Activated CD8-positive, alpha-beta T cell treated with anti-CD3 and anti-CD28 coated beads for 36 hours (primary cell): ENCODE measurements at places on chromosomes 3 and 15.

DNA sequence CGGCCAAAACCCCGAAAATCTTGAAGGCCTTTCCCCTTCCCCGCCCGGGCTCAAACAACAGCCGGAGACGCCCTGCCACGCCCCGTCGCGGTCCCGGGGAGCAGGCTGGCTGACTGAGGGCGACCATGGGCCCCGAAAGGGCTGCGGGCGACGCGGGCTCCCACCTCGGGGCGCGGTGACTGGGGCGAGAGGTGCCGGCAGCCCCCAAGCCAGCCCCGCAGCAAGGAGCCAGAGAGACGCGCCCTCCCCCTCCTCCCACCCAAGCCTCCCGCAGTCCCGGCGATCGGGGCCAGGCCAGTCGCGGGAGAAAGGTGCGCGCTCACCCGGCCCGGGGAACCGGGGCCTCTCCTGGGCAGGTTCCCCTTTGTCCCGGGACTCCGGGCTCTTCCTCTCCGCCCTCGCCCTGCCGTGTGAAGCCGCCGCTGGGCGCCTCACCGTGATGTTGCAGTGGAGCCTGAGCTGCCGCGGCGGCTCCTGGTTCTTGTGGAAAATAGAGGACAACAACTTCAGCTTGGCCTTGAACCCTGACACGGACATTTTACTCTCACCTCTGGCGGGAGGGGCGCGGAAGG lies 30.6 kb upstream of the ZSCAN2 start:
- no peaks in the 10 kb centered on the region for H3K36me3 ChIP-seq
- DNase-seq: peak; percentile 66
- H3K27ac ChIP-seq: peak overlapping the region; percentile 82
- H3K4me1 ChIP-seq: peaks cover 18% of the 10 kb centered on the region
- no peaks in the 10 kb centered on the region for H3K27me3 ChIP-seq

DNA sequence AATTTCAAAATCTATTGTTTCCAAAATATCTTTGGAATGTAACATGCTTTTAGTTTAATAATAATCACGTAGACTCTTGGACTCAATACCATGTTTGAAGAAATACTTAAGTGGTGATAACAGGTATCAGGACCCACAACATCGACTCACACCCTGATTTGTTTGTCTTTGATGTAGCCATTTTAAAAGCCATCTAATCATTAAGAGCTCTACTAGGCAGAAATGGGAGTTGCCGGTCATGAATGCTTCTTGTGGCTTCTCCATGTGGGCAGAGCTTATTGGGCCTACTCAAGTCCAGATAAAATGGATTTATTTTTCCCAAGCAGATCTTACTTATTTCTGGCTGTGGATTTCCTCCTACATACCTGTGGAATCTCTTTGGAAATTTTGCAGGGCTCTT lies 261.6 kb upstream of the NR2F2 start:
- H3K4me1 ChIP-seq: no peaks in the 10 kb centered on the region
- no peaks in the 10 kb centered on the region for H3K36me3 ChIP-seq
- no peak overlapping the region for H3K4me3 ChIP-seq
- H3K27me3 ChIP-seq: no peaks in the 10 kb centered on the region
- no peak for DNase-seq

DNA sequence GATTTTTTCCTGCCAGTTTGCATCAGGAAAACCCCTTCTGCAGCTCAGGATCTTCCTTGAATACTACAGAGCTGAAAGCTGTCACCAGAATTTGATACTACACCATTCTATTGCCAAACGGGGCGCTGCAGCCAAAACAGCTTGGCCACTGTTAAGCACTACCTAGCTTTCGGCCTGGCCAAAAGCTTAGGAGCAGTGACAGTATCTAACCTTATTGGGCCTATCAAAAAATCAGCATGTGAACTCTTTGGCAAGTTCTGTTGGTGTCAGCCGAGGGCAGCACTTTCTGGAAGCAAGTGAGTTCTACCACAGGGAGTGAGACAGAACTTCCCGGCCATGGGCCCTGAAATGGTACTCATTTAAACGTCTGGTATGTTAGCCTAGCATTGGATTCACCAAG lies 16.1 kb upstream of the GYG1 start:
- DNase-seq: no peak
- H3K27me3 ChIP-seq: peaks cover 5% of the 10 kb centered on the region
- H3K4me1 ChIP-seq: peaks cover 2% of the 10 kb centered on the region
- no peaks in the 10 kb centered on the region for H3K36me3 ChIP-seq

DNA sequence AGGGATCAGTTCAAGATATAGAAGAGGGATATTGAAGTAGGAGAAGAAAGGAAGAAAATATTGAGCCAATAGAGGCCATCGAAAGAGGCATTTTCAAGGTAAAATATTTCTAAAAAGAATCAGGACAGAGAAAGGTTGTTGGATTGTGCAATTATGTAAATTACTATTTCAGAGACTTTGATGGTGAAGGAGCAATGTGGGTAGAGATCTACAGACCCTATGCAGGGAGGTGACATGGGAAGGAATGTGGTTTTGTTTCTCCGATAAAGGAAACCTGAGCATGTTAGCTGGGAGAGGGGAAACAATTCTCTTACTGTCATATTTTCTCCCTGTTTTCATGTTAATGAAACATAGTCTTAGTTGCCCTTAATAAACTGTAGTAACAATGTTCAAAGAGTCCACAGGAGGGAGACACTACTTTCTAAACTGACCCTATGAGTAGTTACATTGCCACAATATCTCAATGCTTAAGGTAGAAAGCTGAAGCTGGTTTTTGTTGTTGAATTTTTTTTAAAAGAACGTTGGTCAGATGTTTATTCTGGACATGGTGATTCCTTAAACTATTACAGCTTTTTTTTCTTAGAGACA lies 133.3 kb downstream of the GRM7 start:
- H3K4me3 ChIP-seq: no peak overlapping the region
- H3K27ac ChIP-seq: no peak overlapping the region
- no peaks in the 10 kb centered on the region for H3K4me1 ChIP-seq
- DNase-seq: no peak

GRCh38 chr15:64845183-64845611 lies 3.5 kb downstream of the PLEKHO2 start:
- H3K27me3 ChIP-seq: no peaks in the 10 kb centered on the region
- H3K4me3 ChIP-seq: peak overlapping the region; percentile 86
- H3K4me1 ChIP-seq: peaks cover 51% of the 10 kb centered on the region

- H3K27me3 ChIP-seq: peaks cover 12% of the 10 kb centered on the region
- H3K27ac ChIP-seq: no peak overlapping the region
- DNase-seq: no peak
- no peaks in the 10 kb centered on the region for H3K36me3 ChIP-seq
- H3K4me1 ChIP-seq: no peaks in the 10 kb centered on the region
Measured at GRCh38 chr15:33005582-33005981, 188.9 kb downstream of the FMN1 start.

DNA sequence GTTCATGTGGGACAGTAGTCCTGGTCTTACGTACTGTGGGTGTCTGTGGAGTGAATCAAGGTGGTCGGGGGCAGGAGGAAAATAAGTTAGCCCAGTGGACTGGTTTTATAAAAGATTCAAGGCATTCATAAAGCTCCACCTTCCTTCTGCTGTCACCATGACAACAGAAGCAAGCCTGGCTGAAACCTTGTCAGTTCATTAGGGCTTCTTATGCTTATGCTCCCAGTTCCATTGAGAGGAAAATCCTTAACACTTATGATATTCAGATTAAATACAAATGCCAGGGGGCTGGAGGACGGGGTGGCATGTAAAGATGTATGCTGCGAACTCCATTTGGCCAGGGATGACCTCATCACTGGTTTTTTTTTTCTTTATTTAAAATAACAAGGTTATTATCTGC lies 283.1 kb upstream of the ATP10A start:
- H3K27ac ChIP-seq: no peak overlapping the region
- no peaks in the 10 kb centered on the region for H3K36me3 ChIP-seq
- H3K4me1 ChIP-seq: no peaks in the 10 kb centered on the region
- no peak overlapping the region for H3K4me3 ChIP-seq
- no peak for DNase-seq

GRCh38 chr3:71238355-71238757 lies 345.2 kb downstream of the FOXP1 start:
- no peak overlapping the region for H3K27ac ChIP-seq
- H3K36me3 ChIP-seq: peaks cover 44% of the 10 kb centered on the region
- H3K4me1 ChIP-seq: peaks cover 68% of the 10 kb centered on the region

- H3K27me3 ChIP-seq: no peaks in the 10 kb centered on the region
- no peaks in the 10 kb centered on the region for H3K4me1 ChIP-seq
- no peak overlapping the region for H3K4me3 ChIP-seq
- H3K36me3 ChIP-seq: no peaks in the 10 kb centered on the region
- H3K27ac ChIP-seq: no peak overlapping the region
Measured at GRCh38 chr15:38053205-38053604, 118.8 kb downstream of the TMCO5A start.

- H3K27me3 ChIP-seq: peaks cover 1% of the 10 kb centered on the region
- no peak overlapping the region for H3K4me3 ChIP-seq
- H3K36me3 ChIP-seq: no peaks in the 10 kb centered on the region
- H3K4me1 ChIP-seq: no peaks in the 10 kb centered on the region
- no peak overlapping the region for H3K27ac ChIP-seq
Measured at GRCh38 chr3:126367316-126367805, 10.2 kb upstream of the KLF15 start.

- peaks cover 16% of the 10 kb centered on the region for H3K27me3 ChIP-seq
- H3K4me1 ChIP-seq: no peaks in the 10 kb centered on the region
- no peak overlapping the region for H3K4me3 ChIP-seq
- DNase-seq: no peak
Measured at GRCh38 chr15:60212536-60212935, 185.2 kb downstream of the ANXA2 start.

GRCh38 chr3:150135287-150135721 lies 164.6 kb upstream of the PFN2 start:
- DNase-seq: no peak
- peaks cover 9% of the 10 kb centered on the region for H3K27me3 ChIP-seq
- H3K4me3 ChIP-seq: no peak overlapping the region
- no peak overlapping the region for H3K27ac ChIP-seq

- H3K27me3 ChIP-seq: no peaks in the 10 kb centered on the region
- no peaks in the 10 kb centered on the region for H3K36me3 ChIP-seq
- H3K4me1 ChIP-seq: no peaks in the 10 kb centered on the region
- no peak overlapping the region for H3K4me3 ChIP-seq
Measured at GRCh38 chr3:191070201-191070600, 128.8 kb upstream of the OSTN start.
